Caki2 (cell line): ENCODE measurements at places on chromosomes 12 and 14.

- no peak for DNase-seq
These were observed 812 bp downstream of the NABP2 start for GRCh38 chr12:56224954-56225353.

GRCh38 chr12:93937812-93938211 is 210.6 kb upstream of the PLXNC1 start:
- no peak for DNase-seq

DNA sequence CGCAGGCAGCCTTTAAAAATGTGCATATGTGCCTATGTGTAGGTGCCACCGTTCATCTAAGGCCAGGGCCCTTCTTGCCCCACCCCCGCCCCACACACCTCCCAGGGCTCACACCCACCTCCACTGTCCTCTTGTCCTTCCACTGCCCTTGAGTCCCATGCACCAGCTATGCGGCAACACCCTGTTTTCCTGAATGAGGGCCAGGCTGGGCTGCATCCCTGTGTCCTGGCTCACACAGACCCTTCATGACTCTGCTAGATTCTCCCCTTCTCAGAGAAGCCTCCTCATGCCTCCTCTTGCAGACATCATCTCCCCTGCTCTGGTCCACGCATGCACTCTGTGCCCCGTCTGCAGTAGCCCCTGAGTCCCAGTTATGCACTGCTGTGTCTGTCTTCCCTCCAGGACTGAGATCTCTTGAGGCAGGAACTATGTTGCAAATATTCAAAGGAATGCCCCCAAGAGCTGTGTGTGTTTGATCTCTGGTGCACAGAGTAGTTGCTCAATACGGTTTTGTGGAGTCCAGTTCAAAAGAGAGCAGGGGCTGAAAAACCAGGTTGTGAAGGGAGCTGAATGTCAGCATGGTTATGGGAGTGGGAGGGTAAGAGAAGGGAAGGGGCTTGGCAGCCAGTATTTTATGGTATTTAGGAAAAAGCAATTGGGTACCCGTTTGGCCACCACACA is 47.3 kb upstream of the ESRRB start:
- DNase-seq: no peak

- DNase-seq: no peak
These were observed 249.9 kb upstream of the FLRT2 start for GRCh38 chr14:85280074-85280473.

DNA sequence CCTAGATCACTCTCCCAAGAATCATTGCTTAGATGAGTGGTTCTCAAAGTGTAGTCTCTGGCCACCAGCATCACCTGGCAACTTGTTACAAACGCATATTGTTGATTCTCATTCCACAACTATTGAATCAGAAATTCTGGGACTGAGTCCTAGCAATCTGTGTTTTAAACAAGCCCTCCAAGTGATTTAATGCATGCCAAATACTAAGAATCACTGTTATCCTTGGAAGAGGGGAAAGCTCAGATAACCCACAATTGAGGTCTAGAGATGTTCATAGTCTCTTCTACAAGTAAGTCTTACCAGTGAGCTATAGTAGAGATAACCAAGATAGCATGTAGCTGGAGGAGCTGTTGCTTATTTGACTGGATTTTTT is 666.6 kb downstream of the DIO2 start:
- no peak for DNase-seq

- DNase-seq: no peak
These were observed 368.6 kb upstream of the RGS6 start for GRCh38 chr14:71563492-71564153.

DNA sequence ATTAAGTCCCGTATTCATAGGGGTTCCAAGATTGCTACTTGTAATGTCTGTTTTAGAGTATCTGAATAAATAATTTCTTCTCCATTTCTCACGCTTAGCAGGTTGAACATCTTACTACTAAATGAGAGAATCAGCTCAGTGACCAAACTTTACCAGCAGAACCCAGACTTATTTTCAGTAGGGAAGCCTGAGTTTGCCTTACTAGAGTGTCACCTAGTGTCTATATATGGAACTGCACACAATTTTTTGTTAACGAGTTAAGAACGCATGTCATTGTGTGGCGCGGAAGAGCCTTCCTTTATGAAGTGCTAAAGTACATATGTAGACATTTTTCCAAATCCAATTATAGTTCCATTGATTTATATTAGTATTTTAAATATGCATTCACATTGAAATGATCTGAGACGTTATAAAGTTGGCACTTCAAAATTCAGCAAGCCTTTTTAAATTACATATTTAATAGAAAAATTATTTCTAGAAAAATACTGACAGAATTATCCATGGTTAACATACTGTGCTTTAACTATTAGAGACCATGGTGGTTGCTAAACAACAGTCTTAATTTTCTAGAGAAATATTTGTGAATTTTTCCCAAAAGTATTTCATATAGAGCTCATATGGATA is 88.3 kb downstream of the RPS29 start:
- peak; percentile 39 for DNase-seq

DNA sequence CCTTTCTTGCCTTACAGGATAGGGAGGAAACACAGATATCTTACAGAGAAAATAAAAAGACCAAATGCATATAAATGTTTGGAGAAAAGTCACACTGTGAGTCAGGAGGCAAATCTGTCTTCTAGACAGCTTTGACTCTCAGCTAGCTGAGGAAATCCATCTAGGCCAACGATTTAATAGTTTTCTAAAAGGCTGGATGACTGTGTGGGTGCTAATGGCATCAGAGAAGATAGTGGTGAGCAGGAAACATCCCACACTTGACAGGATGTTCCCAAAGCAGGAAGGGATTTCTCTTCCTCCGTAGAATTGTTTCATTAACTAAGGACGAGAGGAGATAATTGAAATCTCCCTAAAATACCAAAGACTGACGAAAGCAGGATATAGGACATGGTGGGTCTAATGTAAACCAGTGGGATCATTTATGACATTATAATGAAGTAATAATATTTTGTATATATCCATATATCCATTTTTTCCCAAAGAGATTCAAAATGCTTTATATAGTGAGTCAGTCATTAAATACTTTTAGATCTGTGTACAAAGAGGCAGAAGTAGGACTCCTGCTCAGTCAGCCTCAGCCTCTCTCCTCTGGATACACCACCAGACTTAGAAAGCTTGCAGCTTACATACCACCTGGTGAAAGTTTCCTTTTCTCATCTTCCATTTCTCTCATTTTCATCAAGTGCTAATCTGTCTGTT is 44.3 kb upstream of the PSMA6 start:
- DNase-seq: no peak

DNA sequence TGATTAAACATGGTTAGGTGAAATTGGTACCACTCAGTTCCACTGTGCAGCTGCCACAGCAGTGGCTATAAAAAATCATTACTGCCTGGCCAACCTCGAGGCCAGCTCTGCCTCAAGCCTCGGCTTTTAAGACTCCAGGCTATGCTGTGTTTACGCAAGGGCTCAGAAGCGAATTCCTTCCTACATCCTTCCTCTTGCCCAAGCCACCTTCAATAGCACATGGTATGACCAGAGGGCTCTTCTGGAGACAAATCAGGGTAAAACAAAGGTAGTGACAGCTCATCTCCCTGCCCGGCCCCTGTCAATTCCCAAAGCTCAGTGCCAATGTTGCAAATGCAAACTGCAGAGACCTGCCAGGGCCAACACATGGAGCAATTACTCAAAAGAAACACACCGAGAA is 31.9 kb downstream of the NUAK1 start:
- no peak for DNase-seq
